ENCODE measurements at places on chromosomes 12 and 14.
A peak's percentile ranks its signal among the peaks of the same experiment; 100 is the strongest.

- no peak for DNase-seq
These were observed 28.7 kb downstream of the MSRB3 start for GRCh38 chr12:65307169-65307501.

- no peak for DNase-seq
These were observed 159.9 kb upstream of the FRMD6 start for GRCh38 chr14:51491776-51492175.

GRCh38 chr12:67456431-67456901 is 187.3 kb downstream of the CAND1 start:
- peak; percentile 57 for DNase-seq

GRCh38 chr12:33044447-33044846 is 147.9 kb upstream of the PKP2 start:
- DNase-seq, result no peak

- DNase-seq, result peak; percentile 61
These were observed 3.4 kb downstream of the PTHLH start for GRCh38 chr12:27968972-27969623.

DNA sequence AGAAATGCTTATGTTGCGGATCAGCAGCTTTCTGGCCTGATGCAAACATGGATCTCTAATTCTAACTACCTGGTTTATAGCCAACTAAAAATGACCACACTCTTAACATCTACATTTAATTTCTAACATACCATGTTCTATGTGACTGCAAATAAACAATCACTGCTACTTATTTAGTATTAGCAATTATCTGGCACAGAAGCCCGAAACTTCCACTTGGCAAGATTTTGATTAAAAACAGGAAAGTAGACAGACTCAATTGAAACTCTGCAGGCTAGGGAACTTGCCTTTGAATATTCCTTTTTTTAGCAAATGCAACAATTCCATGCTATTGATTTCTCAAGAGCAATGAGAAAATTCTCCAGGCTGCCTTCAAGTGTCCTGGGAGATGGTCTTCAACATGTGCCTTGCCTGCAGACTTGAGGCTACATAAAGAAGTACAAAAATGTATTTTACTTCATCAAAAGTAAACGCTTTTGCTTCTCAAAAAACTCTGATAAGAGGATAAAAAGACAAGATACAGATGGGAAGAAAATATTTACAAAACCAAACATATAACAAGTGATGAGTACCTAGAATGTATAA is 9.1 kb upstream of the TMCC3 start:
- no peak for DNase-seq

DNA sequence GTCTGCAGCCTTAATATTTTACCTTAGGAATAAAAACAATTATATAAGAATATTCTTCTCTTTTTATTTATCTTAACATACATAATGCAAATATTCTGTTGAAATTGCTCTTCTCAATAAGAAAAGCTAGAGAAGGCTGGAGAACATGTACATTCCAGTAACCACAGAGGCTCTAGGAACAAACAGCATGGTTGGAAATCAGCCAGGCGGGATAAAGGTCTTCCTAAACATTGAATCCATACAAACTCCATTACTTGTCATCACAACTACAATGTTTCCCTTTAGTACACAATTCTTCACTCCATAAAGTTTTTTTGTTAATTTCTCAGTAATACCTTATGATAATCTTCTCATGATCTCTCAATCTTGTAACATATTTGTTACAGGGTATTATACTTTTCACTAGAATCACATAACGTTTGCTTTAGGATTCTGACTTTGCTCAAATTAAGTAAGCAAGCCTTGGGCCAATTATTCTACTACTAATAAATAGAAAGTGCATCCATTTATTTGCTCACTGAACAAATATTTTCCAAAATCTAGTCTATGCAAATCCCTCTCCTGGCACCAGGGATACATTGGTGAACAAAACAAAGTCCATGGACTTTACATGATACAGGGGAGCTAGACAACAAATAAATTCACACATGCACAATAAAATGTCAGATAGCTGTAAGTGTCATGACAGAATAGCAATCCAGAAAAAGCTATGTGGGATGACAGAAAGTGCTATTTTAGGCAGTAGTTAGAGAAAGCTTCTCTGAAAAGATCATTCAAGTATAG is 237.5 kb upstream of the TMTC1 start:
- no peak for DNase-seq

GRCh38 chr12:102675672-102676071 is 195.3 kb upstream of the IGF1 start:
- no peak for DNase-seq

GRCh38 chr12:120363274-120363855 is 5.6 kb downstream of the MSI1 start:
- no peak for DNase-seq

DNA sequence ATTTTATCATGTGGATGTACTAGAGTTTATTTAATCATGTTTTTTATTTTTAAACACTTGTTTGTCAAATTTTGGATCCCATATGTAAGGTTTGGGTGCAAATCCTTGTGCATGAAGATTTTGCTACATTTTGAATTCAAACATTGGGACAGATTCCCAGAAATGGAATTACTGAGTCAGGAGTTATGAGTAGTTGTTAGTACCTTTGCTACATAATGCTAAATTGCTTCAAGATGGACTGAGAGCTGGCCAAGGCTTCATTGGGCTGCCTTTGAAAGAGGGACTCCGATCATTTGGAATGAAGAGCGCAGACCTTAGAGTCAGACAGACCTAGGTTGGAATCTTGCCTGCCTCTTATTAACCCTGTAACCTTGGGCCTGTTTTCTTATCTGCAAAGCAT is 154.9 kb upstream of the PWP1 start:
- peak; percentile 55 for DNase-seq

DNA sequence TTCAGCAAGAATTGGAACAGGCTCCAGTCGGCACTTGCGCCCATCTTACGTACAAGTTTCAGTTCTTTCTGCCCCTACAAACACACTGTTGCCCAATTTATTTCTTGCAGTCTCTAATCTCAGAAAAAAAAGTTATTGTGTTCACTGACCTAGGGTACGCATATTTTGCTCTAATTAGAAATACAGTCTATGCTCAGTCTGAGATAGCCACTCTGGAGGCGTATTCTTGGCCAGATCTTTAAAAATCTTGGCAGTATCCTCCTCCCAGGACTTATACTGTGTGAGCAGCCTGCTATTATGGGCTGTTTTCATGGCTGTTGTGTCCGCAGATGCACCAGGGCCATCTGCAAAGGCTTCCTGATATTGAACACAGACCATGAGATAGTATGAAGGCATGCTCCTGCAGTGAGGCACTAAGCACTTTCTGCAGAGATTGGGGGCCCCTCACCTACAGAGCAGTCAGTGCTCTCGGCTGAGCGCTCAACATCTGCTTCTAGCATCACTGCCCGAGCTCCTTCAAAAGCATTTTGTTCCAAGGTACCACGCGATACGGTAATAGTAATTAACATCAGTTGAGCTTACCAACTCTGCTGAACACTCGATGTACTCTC is 57.9 kb downstream of the PPM1H start:
- no peak for DNase-seq

DNA sequence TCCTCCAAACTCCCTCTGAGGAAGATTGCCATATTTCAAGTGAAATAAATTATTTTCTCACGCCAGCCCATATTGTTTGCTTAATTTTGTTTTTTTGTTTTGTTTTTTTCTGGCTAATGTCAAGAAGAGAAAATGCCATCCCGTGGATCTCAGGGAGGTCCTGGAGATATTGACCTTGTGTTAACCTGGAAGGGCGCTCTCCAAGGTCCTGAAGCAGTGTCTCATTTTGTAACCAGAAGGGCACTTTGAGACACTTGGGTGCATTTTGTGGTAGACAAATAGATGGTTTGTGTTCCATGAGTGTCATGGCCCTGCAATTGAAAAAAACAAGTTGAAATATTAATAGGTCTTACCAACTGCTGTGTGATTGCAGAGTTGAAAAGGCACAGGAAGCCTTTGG is 268.9 kb downstream of the SUDS3 start:
- DNase-seq, result no peak

DNA sequence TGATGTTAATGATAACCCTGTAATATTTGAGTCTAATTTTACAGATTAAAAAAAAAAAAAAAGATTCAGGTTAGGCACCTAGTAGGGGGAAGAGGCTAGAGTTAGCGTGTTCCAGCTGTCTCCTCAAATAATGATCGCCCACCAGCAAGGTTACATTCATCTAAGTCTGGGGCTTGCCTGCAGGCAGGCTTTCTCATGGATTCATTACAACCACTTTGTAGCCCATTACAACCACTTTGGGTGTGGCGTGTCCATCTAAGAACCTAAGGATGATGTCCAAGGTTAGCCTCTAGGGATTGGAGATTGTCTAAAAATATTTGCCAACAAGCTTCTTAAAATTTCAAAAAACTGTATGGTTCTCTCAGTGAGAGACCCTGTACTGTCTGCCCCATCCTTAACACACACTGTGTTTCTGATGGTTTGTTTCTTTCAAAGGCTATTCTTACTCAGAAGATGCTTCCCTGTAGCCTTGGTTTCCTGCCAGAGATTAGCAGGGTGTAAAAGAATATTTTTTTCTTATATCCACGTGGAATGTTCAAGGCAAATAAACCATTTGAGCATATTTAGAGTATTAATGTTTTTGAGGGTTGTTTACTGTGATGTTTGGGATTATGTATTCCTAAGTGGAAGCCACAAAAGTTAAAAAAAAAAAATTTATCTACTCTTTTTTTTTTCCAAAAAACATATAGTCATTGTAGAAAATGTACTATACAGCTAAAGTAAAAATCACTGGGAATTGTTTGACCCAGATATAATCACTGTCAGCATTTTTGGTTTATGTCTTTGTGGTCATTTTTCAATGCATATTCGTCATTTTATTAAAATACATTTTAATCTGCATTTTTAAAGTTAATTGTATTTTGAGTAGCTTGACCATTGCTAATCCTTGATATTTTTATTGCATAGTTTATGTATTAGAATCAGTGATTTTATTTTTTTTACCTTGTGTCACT is 1.7 kb downstream of the DYNC1H1 start:
- DNase-seq, result no peak

- DNase-seq, result no peak
These were observed 1.3 kb upstream of the ASCL1 start for GRCh38 chr12:102955926-102956737.

- no peak for DNase-seq
These were observed 20.9 kb downstream of the SYT1 start for GRCh38 chr12:78885466-78885865.

DNA sequence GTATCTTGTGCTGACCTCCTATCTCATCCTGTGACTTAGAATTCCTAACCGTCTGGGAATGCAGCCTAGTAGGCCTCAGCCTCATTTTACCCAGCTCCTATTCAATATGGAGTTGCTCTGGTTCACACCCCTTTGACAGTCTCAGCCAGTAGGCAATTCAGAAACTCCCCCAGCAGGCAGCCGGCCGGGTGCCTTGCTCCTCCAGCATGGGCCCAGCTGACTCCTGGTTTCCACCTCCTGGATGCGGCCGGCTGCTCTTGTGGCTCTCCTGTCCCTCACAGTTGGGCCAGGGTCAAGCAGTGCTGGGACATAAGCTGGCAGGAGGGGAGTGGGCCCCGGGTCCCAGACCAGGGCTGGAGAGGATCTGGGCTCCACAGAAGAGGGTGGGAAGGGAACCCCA is 58.2 kb downstream of the LRRC74A start:
- no peak for DNase-seq

DNA sequence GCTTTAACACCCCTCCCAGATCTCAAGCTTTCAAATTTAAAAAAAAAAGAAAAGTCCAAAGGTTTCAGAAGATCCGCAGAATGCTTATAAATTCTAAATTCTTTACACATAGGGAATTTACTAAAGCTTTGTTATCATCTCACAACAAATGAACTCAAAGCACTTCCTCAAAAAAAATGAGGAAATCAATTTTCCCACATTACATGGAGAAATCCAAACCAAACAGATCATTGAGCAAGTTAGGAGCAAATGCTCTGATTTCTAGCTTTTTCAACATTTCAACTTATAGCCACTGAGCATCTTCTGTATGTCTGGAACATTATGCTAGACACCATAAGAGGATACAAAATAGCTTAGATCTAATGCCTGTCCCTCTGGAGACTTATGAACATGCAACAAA is 161.0 kb downstream of the CEP128 start:
- DNase-seq, result no peak

DNA sequence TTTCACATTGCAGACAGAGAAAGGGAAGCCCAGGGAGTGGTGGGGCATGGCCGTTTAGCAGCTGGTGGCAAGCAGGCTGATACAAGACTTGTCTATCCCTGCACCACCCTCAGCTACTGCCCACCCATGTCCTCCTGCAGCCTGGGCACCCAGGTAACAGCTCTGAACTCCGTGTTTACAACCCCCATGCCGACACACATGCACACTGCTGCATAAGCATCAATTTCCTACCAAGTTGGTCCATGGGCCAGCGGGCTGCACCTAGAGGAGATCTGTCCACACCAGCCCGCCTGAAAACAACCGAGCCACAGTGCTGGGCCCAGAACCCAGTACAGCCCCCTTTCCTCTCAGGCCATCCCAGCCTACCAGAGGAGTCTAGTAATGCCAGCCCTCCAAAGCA is 75.9 kb upstream of the C14orf180 start:
- DNase-seq, result peak; percentile 40

- no peak for DNase-seq
These were observed 8.9 kb downstream of the C1S start for GRCh38 chr12:7069386-7069785.

DNA sequence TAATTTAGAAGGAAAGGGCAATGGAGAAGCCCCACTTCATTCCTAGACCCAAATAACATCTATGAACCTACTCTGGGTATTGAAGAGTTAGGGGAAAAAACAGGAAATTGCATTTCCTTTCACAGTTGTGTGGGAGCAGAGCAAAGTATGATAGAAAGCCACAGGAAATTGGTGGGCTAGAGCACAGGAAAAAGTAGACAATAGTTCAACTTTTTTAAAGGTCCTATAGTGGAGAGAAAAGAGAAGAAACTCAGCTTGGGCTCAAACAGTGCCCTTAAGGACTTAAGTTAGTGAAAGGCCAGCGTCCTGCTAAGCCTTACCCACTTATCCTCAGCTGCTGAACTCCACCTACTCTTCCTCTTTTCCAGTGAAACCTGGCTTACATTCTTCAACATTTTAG is 258.1 kb downstream of the DPY19L2 start:
- no peak for DNase-seq

DNA sequence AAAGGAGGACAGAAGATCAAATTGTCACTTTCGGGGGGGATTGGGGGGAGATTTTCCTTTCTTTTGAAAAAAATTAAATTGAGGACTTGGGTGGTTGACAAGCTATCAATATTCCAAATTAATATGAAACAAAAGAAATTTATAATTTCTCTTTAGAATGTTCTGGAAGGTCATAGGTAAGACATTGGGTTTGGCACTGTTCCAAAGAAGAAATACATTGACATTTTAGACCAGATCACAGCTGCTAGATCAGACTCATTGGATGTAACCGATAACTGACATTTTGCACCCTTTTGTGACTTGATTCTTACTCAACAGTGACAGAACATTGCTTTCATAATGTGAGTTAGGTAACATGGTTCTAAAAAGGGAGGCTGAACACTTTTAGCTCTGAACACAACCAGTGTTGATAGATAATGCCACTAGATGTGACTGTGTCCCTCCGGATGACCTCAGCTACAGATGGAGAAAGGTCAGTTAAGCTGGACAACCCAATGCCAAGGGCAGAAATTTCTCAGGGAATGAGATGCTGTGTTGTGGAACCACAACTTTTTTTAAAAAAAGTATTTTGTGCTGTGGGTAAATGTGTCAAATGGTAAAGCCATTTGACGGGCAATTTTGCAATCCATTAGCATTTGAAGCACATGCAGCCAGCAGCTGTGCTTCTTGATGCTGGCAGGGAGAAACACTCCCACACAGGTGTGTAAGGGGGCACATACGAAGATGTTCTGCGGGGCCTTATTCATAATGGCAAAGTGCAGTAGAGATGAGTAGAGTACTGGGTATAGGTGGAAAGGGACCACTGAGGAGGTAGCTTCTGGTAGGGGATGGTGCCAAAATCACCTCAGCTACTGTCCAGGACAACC is 62.9 kb downstream of the RFX4 start:
- no peak for DNase-seq

Measured in right forelimb (tissue), 1 donor.